ENCODE measurements at places on chromosomes 5 and 9.

GRCh38 chr5:78544561-78545201 lies 103.9 kb downstream of the LHFPL2 start:
- no peak for DNase-seq

GRCh38 chr9:108663422-108663821 lies 192.4 kb downstream of the ACTL7B start:
- DNase-seq = no peak

GRCh38 chr9:107819772-107820565 lies 330.4 kb upstream of the KLF4 start:
- DNase-seq = no peak

DNA sequence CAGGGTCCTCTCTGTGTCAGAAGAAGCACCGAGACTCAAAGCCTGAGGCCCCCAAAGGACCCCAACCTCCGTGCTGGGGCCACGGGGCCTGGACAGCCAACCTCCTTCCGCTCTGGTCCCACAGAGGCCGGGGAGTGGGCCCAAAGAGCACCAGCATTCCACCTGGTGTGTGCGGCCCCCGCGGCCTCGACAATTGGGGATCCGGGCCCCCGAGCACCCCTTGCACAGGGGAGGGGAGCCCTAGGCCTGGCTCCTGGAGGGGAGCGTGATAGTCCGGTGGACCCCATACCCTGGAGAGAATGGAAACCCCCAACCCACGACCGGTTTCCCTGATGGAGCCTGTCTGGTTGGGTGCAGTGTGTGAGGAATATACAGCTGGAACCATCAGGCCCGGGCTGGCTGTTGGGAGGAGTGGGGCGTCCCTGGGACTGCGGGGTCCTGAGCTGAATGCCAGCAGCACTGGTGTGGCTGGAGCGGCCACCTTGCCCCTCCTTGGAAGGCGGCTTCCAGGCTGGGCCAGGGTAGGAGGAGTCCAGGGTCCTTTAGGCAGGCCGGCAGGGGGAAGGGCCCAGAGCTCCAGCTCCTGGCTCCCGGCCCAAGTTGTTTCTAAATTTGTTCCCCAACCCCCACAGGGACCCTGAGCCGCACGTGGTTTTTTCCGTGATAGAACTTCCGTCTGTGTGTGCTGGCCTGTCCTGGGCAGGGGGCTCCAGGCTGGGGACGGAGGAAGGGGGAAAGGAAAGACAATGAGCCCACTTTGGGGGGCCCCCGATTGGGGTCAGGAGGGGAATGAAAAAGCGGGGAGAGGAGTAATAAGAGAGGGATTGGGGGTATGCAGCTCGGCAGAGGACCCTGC lies 825 bp upstream of the TOR4A start:
- DNase-seq = no peak

DNA sequence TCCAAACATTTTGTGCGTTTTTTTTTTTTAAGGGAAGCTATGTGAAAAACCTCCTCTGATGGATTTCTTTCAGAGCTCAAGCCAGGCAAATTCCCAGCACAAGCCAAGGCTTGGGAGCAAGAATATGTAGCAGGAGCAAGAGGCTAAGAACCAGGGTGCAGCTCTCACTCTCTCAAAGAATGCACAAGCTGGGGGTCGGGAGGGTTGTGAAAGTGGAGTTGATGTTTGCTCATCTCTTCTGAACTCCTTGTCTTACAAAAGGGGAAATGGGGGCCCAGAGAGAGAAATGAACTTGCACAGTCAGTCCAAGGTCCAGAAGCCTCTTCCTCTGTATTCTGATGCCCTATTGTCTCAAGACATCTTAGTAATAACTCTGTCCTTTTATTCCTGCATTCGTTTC lies 7.7 kb upstream of the TRAF1 start:
- DNase-seq = no peak

DNA sequence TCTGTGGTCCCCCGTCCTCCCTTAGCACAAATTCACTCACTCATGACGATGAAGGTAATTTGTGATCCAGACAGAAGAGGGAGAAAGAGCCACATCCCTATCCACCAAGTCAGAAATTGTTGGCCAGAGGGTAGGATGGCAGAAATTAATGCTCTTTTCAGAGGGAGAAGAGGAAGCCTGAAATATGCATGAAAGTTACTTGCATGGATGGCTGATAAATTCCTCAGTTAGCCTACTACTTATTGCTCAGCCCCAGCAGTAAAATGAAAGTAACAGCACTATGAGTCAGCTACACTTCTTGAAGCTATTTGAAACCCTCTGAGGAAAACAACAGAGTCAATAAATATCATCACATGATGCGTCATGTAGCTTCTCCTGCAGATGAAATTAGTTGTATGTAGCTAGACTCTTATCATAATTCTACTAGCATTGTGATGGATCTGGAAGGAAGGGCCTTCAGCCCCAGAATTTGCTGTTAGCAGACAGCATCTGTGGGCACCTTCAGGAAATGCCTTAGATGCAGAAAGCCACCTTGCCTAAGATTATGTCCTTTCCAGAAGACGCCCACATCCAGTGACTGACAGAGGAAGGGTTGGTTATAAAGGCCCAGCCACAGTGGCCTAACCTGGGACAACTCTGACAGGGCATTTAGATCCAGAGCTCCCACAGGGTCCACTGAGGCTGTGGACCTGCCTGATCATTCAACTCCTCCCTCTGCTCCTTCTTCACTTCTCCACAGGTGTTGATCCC lies 81.2 kb upstream of the CCDC112 start:
- DNase-seq = no peak

DNA sequence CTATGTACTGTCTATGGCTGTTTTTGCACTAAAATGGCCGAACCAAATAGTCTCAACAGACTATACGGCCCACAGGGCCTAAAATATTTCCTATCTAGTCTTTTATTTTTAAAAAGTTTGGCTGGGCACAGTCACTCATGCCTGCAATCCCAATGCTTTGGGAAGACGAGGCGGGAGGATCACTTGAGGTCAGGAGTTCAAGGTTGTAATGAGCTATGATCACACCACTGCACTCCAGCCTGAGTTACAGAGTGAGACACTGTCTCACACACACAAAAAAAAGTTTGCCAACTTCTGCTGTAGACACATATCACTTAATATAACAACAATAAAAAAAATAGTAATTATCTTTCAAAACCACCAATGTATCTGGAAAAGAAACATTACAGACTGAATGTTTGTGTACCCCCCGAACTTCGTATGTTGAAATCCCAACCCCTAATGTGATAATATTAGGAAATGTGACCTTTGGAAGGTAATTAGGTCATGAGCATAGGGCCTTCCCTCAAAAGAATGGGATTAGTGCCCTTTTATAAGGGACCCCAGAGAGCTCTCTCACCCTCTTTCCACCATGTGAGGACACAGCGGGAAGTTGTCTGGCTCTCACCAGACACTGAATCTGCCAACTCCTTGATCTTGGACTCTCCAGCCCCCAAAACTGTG lies 53.5 kb upstream of the HK3 start:
- DNase-seq = no peak

DNA sequence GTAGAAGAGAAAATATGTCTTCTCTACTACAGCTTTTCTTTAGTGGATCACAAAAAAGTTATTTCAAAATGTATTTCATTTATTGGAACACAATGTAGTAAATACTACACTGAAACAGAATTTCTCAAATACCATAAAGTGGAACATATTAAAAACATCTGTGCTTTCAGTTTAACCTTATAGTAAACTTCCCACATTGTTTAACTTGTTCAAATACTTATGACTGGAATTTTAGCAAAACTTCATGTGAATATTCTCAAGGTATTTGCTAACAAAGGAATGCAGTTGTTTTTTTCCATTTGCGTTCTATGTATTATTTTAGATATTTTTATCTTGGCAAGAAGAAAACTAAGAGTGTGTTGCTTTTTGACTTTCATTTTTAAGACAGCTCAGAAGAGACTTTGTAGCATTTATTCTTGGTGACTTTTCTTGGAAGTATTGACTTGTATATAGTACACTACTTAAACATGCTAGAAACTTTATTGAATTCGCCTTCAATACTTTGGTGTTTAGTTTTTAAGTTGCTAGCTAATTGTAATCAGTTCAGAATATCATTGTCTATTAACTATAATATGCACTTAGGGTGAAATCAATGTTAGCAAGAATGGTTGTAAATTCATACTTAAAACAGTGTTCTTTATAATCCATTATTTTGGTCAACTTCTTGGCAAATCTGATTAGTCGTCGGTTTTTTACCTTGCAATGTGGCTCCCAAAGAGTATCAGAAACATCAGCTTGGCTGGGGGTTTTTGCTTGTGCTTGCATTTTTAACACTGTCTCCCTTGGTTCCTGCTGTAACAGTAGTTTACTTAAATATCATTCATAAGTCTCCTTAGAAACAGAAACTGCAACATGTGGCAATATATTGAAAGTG lies 5.0 kb upstream of the RHOBTB3 start:
- no peak for DNase-seq

GRCh38 chr5:28226407-28226806 lies 1188.0 kb upstream of the CDH9 start:
- no peak for DNase-seq

GRCh38 chr9:4137681-4138099 lies 162.2 kb downstream of the GLIS3 start:
- no peak for DNase-seq

GRCh38 chr9:128714586-128715435 lies 9.1 kb downstream of the ZDHHC12 start:
- no peak for DNase-seq

- no peak for DNase-seq
Measured at GRCh38 chr9:83281306-83282255, 218.6 kb upstream of the RASEF start.

DNA sequence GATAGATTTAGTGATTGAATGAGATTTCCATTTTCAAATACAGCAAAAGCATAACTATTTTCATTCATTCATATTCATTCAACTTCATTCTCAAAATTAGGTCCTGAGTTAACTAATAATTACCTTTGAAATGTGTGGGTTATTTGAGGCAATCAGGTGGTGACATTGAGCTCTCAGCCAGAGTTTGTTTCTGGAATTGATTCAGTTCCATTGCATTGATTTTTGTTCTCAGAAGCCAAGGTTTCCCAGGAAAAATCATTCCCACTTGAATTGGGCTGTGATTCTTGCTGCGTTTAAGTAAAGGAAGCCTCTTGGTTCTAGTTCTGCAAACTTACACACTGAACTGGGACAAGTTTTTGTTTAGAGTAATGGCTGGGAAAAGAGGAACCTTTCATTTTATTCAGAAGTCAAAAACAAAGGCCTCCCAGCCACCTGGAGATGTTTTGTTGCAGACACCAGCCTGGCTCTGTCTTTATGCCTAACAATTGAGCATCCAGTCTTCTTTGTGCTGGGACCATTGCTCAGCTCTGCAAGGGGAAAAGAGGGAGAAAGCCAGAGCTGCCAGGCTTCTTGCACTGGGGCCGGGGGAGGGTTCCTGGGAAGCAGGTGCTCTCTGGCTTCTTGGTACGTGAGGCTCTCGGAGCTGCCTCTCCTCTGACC lies 198.6 kb downstream of the TRIO start:
- DNase-seq = no peak

DNA sequence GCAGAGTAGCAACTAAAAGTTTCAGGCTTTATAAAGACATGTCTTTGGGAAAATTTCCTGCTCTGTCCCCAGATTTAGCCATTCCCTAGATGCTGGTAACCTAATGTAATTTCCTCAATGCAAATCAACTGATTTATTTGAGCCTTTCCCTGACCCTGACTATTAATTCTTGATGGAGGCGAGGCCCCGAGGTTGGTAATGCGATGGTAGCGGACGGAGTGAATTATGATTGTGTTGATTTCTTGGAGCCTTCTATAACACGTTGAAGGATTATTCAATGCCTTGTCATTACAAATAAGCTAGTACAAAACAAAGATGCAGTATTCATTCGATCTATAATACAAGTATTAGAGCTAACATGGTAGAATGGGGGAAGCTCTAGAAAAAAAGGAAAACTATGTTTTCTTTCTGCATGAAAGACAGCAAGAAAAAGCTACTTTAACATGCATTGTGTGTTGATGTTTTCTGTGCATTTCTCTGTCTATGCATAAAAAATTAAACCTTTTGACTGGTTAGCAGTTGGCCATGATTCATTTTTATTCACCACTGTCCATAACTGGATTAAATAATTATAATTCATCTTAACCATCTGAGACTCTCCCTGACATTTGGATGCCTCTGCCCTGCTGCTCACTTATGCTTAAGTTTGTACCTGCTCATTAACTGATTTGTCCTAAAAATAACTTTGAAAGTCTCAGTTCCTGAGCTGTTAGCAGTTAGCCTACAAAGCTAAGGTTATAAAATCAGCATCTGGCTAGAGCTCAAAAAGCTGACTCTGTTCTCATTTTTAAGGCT lies 490.2 kb upstream of the NUDT12 start:
- no peak for DNase-seq

DNA sequence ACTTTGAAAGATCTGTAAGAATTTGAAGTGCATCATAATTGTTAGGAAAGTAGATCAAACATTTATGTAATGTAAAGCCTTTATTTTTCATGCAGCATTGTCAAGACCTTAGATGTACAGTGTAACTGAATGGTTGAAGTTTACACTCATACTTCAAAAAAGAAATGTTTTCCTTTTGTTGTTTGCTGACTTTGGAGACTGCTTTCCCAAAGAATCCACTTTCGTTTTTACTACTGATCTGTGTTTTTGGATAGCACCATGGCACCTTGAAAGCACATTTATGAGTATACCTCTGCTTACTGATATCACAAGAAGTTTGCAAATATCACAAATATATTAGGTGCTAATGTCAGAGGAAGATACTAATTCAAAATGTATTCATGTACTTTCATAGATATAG lies 50.0 kb downstream of the PIP5K1B start:
- DNase-seq = no peak

GRCh38 chr9:120698766-120699165 lies 15.5 kb downstream of the MEGF9 start:
- no peak for DNase-seq

- DNase-seq = no peak
Measured at GRCh38 chr9:79665931-79666330, 94.2 kb downstream of the TLE4 start.

DNA sequence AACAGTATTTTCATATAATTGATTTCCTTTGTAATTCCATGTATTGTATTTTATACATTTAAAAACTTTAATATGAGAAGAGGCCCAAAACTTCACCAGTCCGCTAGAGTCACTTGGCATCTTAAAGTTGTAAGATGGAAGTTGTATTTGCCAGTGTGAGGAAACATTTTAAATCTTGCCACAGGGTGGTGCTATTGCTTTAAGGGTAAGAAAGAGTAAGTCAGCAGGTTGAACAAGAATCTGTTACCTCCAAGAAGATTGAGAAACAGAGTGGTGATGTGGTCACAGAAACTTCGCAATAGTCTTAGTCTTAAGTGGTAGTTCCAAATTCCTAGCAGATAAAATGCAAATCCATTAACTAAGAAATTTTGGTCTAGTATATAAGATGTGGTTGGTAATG lies 39.8 kb upstream of the RANBP6 start:
- no peak for DNase-seq

- no peak for DNase-seq
Measured at GRCh38 chr5:40258222-40258621, 421.5 kb upstream of the PTGER4 start.

GRCh38 chr5:145180371-145180770 lies 654.8 kb downstream of the PRELID2 start:
- no peak for DNase-seq

DNA sequence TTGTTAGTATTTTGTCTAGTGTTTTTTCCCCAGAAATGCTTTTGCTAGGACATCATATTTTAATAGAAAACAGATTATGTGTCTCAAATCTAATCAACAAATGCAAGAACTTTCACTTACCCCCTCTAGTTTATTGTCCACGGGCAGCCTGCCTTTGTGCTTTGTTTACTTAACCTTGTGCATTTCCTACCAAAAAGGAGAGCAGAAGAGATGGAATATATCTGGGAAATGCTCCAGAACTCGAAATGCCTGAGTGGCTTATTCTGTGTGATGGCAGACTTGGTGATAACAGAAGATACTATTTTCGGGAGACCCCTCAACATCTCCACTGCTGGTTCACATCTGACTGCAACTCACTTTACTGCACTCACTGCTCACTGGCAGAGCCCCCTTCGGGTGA lies 33.3 kb upstream of the SPDL1 start:
- no peak for DNase-seq
